Activated T-helper 1 cell treated with anti-CD3 and anti-CD28 coated beads, Interleukin-12 subunit alpha, Interleukin-12 subunit beta, Interleukin-2, Interleukin-4 antibody, amounts not matched to agents 30 ng/mL and 10 ng/mL and 1 ng/mL, durations not matched to agents 14 hours and 24 hours and 36 hours (primary cell): ENCODE measurements at places on chromosomes 13 and 19. TPM values are rescaled to one million over a fixed set of nuclear protein-coding genes. Genes with fewer than 3 reads are reported as not detected.

The ATP8A2 gene
- 0.51 and 0.52 TPM in 2 replicates for total RNA-seq

- H3K4me1 ChIP-seq = no peaks in the 10 kb centered on the region
- no peak overlapping the region for H3K4me3 ChIP-seq
- no peaks in the 10 kb centered on the region for H3K36me3 ChIP-seq
- no peak overlapping the region for H3K27ac ChIP-seq
These were observed 25.0 kb downstream of the SERP2 start for GRCh38 chr13:44398606-44399005.

- peaks cover 19% of the 10 kb centered on the region for H3K4me1 ChIP-seq
- no peaks in the 10 kb centered on the region for H3K27me3 ChIP-seq
- no peak for DNase-seq
These were observed 5.4 kb downstream of the NOP53 start for GRCh38 chr19:47750752-47751151.

DNA sequence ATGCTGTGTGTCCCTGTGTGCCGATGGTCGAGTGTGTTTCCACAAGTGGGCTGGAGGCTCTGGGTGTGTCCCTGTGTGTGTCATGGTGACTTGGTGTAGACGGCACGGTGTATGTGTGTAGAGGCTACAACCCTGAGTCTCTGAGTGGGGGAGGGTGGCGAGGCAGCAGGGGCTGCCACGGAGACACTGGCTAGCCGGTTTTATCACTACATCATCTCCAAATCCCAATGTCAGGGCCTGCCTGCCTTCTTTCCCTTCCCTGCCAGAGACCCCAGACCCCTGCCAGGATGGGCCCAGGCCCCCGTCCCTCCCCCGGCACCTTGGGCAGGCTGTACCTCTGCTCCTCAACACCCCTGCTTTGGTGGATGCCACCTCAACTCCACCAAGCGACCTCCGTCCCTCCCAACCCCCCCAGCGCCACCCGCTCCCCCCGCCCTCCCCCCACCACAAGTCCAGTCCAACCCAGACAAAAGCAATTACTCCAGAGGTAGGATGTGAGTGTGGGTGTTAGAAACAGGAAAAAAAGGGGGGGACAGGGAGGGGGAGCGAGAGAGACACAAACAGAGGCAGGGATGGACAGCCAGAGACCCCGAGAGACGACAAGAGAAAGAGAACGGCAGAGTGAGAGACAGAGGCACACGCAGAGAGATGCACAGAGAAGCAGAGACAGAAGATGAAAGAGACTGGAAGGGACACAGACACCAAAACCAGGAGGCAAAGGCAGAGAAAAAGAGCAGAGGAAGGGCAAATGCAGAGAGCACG lies 21.6 kb upstream of the POU2F2 start:
- no peak for DNase-seq
- H3K4me3 ChIP-seq = peak overlapping the region; percentile 15
- no peaks in the 10 kb centered on the region for H3K36me3 ChIP-seq
- H3K27me3 ChIP-seq = peaks cover 9% of the 10 kb centered on the region

The UTP14C gene
- 12.5 and 14.0 TPM in 2 replicates for total RNA-seq

GRCh38 chr19:49513746-49514118 lies 1.3 kb downstream of the FCGRT start:
- peaks cover 4% of the 10 kb centered on the region for H3K36me3 ChIP-seq
- no peaks in the 10 kb centered on the region for H3K27me3 ChIP-seq
- peak overlapping the region; percentile 58 for H3K27ac ChIP-seq
- H3K4me3 ChIP-seq = peak overlapping the region; percentile 79

DNA sequence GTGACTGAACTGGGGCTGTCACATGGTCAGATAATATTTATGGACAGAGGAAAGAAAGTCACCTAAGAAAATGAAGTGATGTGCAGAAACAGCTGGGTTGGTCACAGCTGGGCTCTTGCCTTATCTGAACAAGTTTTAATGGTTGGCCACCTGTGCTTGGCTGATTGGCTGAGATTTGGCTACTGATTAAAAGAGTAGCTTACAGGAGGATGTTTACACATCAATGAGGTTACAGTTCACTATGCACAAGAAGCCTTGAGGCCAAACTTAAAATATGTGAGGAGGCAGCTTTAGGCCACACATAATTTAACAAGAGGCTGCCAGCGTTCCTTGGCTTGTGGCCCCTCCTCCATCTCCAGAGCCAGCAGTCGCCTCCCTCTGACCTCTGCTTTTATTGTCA lies 99.2 kb upstream of the C1QTNF9B start:
- H3K4me3 ChIP-seq = no peak overlapping the region
- peaks cover 5% of the 10 kb centered on the region for H3K27me3 ChIP-seq
- H3K4me1 ChIP-seq = peaks cover 6% of the 10 kb centered on the region
- no peak for DNase-seq
- no peaks in the 10 kb centered on the region for H3K36me3 ChIP-seq

GRCh38 chr13:46334035-46334822 lies 52.8 kb downstream of the RUBCNL start:
- H3K36me3 ChIP-seq = peaks cover 15% of the 10 kb centered on the region
- no peak for DNase-seq
- H3K27me3 ChIP-seq = no peaks in the 10 kb centered on the region
- H3K27ac ChIP-seq = peak overlapping the region; percentile 66

DNA sequence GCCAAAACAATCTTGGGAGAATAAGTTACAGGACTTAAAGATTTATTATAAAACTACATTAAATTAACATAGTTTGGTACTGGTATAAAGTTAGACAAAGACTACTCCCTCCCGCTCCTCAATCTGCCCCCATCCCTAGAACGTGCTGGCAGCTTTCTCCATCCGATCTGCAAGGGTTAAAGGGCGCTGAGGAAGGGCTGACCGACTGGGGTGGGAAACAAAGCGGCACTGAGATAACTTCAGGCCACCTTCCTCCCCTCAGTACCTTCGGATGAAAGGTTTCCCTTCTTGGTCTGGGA lies 790 bp upstream of the SUGT1 start:
- H3K4me1 ChIP-seq = peaks cover 15% of the 10 kb centered on the region
- no peaks in the 10 kb centered on the region for H3K27me3 ChIP-seq
- H3K27ac ChIP-seq = no peak overlapping the region
- peaks cover 16% of the 10 kb centered on the region for H3K36me3 ChIP-seq
- H3K4me3 ChIP-seq = no peak overlapping the region

- no peaks in the 10 kb centered on the region for H3K4me1 ChIP-seq
- H3K27ac ChIP-seq = no peak overlapping the region
- no peaks in the 10 kb centered on the region for H3K36me3 ChIP-seq
These were observed 24.8 kb upstream of the NAXD start for GRCh38 chr13:110590577-110590976.

- H3K4me3 ChIP-seq = no peak overlapping the region
- DNase-seq = no peak
- no peaks in the 10 kb centered on the region for H3K36me3 ChIP-seq
- H3K27me3 ChIP-seq = peaks cover 3% of the 10 kb centered on the region
These were observed 12.8 kb upstream of the DHRS12 start for GRCh38 chr13:51816604-51817249.

The PLK5 gene
- not detected in 2 replicates for total RNA-seq

GRCh38 chr13:46057256-46058015 lies 4.9 kb upstream of the ZC3H13 start:
- H3K4me1 ChIP-seq = peaks cover 12% of the 10 kb centered on the region
- no peak overlapping the region for H3K27ac ChIP-seq
- no peak overlapping the region for H3K4me3 ChIP-seq
- H3K27me3 ChIP-seq = peaks cover 15% of the 10 kb centered on the region
- DNase-seq = no peak
- peaks cover 1% of the 10 kb centered on the region for H3K36me3 ChIP-seq

The KLK8 gene
- total RNA-seq = not detected in 2 replicates

The ZNF549 gene
- total RNA-seq = 3.6 and 4.2 TPM in 2 replicates
